CD4-positive, alpha-beta T cell treated with Interferon gamma for 1 hour (primary cell): ENCODE measurements at places on chromosomes 13 and 19.

- DNase-seq, result no peak
Observed at GRCh38 chr13:21013682-21014038, 47.7 kb downstream of the LATS2 start.

DNA sequence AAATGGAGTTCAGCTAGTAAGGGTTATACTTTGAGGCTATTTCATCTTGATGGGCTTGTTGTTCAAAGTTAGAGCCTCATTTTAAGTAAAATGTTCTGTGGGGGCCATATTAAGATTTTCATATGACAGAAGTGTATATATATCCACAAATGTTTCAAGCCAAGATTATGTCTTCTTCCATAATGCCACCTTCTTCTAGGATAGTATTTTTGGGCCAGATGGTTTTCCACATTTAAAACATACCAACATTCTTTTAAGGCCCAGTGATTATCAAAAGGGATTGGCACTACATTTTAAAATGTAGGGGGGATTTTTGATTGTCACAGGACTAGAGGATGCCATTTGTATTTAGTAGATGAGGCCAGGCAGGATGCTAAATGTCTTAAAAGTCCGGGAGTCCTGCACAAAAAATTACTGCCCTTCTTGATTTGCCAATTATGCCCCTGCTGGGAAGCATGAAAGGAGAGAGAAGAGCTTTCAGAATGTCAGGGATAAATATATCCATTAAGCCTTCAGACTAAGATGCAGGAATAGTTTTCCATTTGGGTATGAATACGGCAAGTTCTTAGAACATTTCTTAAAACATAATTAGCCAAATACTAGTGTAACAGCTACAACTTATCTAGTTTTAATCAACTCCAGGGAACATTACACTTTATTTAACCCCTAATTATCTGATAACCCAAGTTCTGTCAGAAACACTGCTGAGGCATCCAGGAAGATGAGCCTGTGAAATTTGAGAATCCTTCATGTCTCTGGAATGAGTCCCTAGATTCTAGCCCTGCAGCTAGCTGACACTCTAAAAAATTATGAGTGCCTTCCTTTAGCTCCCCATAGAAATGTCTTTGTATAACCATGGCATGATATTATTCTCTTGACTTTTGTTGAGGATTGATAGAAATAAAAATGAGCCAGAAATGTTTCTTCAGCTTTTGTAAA is 34.0 kb downstream of the ITM2B start:
- DNase-seq, result no peak

DNA sequence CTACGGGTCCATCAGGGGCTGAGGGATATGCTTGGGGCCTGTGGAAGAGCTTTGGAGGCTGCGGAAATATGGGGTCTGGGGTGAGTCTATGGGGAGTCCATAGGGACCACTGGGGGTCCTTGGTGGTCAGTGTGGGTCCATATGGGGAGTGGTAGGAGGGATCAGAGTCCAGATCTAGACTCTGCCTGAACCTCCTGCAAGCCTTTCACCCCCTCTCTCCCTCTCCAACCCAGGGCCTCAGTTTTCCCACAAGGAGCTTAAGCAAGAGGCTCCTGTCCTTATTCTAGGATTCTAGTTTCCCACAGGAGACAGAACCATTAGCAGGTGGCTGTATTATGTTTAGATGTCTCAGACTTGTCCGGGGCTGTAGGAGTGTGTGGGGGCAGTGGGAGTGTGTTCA is 161.9 kb upstream of the TSHZ3 start:
- DNase-seq, result no peak

DNA sequence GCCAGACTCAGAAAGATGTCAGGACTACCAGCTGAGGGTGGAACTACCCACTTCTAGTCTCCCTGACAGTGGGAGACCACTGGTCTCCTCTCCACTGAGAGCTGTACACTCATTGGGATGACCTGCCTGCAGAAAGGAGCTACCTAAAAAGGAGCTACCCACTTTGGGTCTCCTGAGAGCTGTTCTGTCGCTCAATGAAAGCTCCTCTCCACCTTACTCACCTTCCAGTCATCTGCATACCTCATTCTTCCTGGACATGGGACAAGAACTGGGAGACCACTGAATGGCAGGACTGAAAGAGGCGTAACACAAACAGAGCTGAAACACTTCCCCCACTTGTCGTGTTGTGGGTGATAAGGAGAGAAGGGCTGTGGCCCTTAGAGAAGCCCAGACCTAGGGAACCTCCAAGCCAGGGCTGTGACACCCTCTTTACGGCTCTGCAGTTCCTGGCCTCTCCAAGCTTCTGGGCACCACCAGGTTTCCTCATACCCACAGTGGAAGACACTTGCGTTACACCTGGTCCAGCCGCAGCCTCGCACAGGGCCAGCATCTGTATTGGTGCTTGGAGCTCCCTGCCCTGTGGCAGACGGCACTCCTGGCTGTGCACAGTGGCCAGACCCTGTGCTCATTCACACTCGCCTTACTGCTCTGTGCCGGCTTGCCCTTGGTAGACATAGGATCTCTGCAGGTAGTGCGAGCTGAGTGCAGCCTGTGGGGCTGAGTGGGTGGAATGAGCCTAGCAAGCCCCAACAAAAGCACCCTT is 54.9 kb upstream of the SLITRK6 start:
- no peak for DNase-seq

DNA sequence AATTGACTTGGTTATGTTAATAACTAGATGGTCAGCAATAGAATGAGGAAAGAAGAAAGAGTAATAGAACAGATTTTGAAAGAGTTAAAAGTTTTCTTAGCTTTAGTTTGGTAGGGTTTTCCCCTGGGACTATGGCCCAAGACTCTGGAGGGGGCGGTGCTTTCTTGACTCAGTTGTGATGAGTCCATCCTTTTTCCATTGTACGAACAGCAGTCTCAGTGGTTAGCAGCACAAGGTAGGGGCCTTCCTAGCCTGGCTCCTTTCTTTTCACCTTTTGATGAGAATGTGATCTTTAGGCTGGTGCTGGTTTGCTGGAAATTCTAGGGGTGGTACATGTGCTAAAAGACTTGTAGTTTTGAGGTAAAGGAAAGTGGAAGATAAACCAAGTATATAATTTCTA is 38.8 kb downstream of the ZNF506 start:
- DNase-seq, result no peak

GRCh38 chr13:49616676-49617065 is 11.6 kb upstream of the ARL11 start:
- no peak for DNase-seq

- DNase-seq, result no peak
Observed at GRCh38 chr19:53826876-53827275, 2.8 kb upstream of the NLRP12 start.

DNA sequence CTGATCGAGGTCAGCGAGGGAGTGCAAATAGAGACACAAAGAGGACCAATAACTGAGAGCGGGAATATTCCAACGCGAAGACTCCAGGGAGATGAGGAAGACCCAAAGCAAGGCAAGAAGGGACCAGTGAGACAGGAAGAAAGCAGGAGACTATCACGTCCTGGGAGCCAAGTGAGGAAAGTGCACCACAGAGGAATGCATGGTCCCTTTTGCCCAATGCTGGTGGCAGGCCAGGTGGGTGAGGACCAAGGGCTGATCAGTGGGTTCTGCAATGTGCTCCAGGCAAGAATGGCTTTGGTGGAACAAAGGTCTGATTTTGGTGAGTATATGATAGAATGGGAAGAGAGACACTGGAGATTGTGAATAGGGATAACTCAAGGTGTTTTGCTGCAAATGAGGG is 25.4 kb downstream of the CHST8 start:
- no peak for DNase-seq

- DNase-seq, result no peak
Observed at GRCh38 chr19:7602240-7602934, 6.7 kb downstream of the CAMSAP3 start.
